Naive thymus-derived CD4-positive, alpha-beta T cell (primary cell): ENCODE measurements at places on chromosomes 4 and X. TPM values are rescaled to one million over a fixed set of nuclear protein-coding genes. Genes with fewer than 3 reads are reported as not detected.

The CT47C1 gene
- not detected in 2 replicates for total RNA-seq

- no peak for DNase-seq
- H3K36me3 ChIP-seq = no peaks in the 10 kb centered on the region
- no peak overlapping the region for H3K27ac ChIP-seq
- H3K4me3 ChIP-seq = no peak overlapping the region
- H3K27me3 ChIP-seq = no peaks in the 10 kb centered on the region
Measured at GRCh38 chr4:6032249-6033244, 14.3 kb upstream of the C4orf50 start.

- no peaks in the 10 kb centered on the region for H3K4me1 ChIP-seq
- H3K27me3 ChIP-seq = no peaks in the 10 kb centered on the region
- H3K27ac ChIP-seq = no peak overlapping the region
- DNase-seq = no peak
Measured at GRCh38 chr4:185227131-185227551, 17.7 kb downstream of the SNX25 start.

DNA sequence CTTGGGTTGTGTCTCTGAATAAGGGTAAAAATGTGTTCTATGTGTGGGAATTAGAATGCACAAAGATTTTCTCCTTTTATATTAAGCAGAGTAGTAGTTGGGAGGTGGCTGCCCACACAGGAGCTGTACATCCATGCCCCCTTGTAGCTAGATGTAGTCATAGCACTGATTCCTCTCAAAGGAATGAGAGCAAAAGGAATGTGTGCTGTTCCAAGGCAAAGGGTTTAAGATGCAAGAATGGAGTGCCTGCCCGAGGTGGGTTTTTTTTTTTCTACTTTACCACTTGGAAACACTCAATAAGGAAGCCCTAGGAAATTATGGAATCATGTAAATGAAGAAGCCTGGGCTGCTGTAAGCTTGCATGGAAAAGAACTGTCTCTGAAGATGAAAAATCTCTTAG lies 2183.2 kb upstream of the AGA start:
- no peak for DNase-seq
- H3K36me3 ChIP-seq = no peaks in the 10 kb centered on the region
- no peak overlapping the region for H3K27ac ChIP-seq
- H3K4me1 ChIP-seq = no peaks in the 10 kb centered on the region
- no peak overlapping the region for H3K4me3 ChIP-seq

DNA sequence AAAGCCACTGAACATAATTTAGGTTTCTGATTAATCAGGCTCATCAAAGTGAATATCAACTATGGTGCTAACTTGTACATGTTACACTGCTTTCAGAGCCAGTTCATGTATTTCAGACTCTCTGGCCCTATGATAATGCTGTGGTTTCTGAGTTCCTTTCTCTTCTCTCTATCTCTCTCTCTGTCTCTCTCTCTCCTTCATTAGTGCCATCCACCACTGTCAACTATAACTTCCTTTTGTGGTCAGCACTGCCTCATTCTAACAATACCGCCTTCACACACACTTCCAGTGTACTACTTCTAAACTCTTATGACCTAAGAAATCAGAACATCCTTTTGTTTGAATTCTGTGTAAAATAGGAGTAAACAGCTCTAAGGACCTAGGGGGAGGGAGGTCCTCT lies 907.1 kb downstream of the RPA4 start:
- H3K27me3 ChIP-seq = no peaks in the 10 kb centered on the region
- no peak overlapping the region for H3K27ac ChIP-seq
- no peak overlapping the region for H3K4me3 ChIP-seq
- no peak for DNase-seq
